ENCODE measurements at places on chromosomes 16 and 17.

DNA sequence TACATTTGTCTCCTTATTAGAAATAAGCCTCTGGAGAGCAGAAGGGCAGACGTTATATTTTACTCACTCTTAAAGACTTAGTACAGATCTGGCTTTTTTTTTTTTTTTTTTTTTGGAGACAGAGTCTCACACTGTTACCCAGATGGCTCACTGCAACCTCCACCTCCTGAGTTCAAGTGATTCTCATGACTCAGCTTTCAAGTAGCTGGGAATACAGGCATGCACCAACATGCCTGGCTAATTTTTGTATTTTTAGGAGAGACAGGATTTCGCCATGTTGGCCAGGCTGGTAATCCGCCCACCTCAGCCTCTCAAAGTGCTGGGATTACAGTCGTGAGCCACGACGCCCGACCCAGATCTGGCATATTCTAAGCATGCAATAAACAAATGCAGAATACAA lies 36.4 kb upstream of the TMEM97 start:
- DNase-seq: peak; percentile 49

GRCh38 chr16:17420816-17421215 lies 49.9 kb downstream of the XYLT1 start:
- DNase-seq: no peak

DNA sequence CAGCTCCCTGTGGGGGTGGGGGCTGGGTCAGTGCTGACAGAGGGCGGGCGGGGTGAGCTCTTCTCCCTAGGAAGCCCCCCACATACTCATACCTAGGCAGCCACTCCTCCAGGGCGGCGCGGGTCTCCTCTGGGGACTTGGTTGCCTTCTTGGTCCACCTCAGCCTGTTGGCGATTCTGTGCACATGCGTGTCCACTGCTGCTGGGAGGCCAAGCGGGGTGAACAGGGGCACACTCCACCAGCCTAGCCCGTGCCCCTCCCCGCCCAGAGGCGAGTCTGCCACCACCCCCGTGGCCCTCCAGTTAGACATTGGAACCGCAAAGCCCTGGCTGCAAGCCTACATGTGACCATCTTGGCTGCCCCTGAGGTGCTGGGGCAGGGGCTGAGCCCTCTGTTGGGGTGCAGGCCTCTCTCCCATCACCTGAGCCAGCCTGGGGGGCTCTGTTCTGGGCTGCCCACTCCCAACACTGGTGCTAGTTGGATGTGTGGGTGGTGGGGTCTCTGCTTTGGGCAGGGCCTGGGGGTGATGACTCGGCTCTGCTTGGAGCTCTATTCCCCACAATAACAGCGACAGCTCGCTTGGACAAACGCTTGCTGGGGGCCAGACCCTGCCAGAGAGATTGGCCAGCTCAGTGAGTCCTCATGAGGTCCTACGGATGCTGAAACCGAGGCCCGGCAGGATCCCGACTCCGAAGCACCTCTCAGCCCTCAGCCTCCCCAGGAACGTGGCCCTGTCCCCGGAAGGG lies 7.4 kb downstream of the NTHL1 start:
- no peak for DNase-seq

GRCh38 chr16:50997679-50998078 lies 153.4 kb downstream of the SALL1 start:
- no peak for DNase-seq

DNA sequence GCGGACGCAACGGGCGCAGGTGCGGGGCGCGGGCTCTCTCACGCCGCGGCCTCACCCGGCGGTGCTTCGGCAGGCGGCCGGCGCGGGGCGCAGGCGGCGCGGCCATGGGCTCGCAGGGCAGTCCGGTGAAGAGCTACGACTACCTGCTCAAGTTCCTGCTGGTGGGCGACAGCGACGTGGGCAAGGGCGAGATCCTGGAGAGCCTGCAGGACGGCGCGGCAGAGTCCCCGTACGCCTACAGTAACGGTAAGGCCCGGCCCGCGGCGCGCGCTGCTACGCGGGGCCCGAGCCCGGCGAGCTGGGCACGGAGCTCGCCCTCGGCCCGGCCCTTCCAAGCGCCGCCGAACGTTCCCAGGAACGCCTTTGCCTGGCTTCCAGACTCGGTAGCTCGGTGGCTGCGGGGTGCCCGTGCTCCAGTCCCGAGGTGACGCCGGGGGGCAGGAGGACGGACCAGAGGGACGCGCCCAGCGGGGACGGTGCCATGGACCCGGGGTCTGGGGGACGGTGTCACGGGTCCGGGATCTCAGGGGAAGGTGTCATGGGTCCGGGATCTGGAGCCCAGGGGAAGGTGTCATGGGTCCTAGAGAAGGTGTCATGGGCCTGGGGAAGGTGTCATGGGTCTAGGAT lies 435 bp downstream of the RAB40C start:
- no peak for DNase-seq

DNA sequence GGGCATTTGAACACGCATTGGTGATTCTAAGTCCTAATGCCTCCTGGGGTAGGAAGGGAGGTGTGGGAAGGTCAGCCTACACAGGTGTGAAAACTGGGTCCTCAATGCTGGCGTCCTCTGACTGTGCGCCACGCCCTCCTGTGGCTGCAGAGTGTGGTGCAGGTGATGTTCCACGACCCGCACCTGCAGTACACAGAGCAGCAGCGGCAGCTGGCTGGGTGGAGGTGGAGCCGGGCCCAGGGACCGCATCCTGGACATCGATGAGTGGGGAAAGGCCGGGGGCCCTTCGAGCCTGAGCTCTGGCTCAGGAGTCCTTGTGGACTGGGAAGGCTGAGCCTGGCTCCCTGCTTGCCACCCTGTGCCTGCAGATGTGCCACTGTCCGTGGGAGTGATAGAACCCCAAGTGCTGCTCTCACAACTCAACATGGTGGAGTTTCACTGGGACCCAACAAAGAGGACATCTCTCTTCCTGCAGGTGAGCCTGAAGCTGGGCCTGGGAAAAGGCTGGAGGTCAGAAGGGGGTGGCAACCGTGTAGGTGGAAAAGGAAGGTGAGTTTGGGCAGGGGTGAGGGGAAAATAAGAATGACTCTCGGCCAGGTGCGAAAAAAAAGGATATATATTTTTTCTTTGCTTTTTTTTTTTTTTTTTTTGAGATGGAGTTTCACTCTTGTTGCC lies 14.0 kb upstream of the STAC2 start:
- no peak for DNase-seq

GRCh38 chr16:64165368-64165767 lies 956.5 kb downstream of the CDH11 start:
- no peak for DNase-seq

DNA sequence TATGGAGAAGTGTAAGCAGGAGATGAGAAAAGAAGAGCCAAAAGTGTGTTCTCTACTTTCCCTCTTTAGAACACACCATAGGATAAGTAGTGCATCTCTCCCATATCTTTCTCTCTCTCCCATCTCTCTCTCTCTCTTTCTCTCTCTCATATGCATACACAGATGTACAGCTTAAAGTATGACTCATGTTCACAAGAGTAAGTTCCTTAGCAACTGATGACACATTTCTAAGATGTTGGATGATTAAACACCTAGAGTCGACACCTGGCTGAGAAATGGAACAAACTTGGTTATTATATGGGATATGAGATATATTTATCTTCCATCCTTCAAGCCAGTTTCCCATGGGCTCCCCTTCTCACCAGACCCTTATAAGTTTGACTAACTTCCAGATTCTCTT lies 113.5 kb downstream of the TMEM132E start:
- DNase-seq: no peak

GRCh38 chr17:45170280-45170930 lies 8.7 kb downstream of the HEXIM2 start:
- no peak for DNase-seq

GRCh38 chr17:78677303-78678221 lies 100.4 kb upstream of the DNAH17 start:
- no peak for DNase-seq

DNA sequence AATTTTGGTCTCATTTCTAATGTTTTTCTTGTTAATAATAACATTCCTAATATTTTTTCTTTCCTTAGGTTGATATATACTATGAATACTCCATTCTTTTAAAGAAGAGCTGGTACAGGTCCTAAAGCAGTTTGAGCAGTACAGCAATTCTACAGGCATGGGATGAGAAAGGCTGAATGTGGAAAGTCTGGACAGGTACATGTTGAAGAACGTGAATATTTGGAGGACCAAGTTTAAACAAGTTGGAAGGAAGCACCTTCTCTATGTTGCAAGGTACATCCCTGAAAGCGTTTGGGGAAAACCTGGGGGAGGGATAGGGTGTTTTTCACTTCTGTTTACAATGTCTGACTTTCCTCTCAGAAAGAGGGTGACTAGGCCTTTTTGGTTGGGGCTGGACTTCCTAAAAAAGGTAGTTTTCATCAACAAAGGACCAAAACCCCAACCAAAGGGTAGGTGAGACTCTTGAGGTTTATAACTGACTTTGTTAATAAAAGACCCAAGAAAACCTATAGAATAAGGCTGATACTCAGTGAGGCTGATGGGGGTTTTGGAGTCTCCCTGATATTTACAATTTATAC lies 95.9 kb upstream of the AXIN2 start:
- DNase-seq: no peak

DNA sequence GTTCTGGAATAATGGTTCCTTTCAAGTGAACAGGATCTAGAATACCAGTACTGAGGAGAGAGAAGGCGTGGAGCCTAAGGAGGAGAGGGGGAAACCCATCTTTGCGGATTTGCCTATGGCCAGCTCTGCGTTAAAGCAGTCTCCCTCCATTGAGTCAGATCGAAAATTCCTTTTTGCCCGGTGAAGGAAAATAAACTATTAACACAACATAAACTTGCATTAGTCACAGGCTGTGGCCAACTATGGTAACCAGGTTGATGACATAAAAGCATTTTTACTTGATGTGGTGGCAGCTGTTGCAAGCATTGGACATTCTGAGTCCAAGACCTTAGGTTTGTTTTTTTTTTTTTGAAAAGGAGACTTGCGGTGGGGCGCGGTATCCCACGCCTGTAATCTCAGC lies 8.9 kb downstream of the LDAF1 start:
- peak; percentile 24 for DNase-seq

- no peak for DNase-seq
These were observed 870 bp upstream of the ZC3H7A start for GRCh38 chr16:11797957-11798299.

GRCh38 chr16:24511792-24512191 lies 27.6 kb upstream of the RBBP6 start:
- DNase-seq: no peak

GRCh38 chr16:25007284-25007984 lies 7.7 kb downstream of the ARHGAP17 start:
- DNase-seq: no peak

- DNase-seq: no peak
These were observed 336.1 kb upstream of the TBX2 start for GRCh38 chr17:61063528-61063927.

- DNase-seq: no peak
These were observed 981 bp downstream of the GLG1 start for GRCh38 chr16:74605746-74606520.

- no peak for DNase-seq
These were observed 155.2 kb upstream of the EEF2KMT start for GRCh38 chr16:5252791-5253190.

GRCh38 chr16:20707461-20707860 lies 10.0 kb upstream of the ACSM1 start:
- DNase-seq: no peak

- DNase-seq: no peak
These were observed 74.8 kb upstream of the GRIN2A start for GRCh38 chr16:10256784-10257641.

DNA sequence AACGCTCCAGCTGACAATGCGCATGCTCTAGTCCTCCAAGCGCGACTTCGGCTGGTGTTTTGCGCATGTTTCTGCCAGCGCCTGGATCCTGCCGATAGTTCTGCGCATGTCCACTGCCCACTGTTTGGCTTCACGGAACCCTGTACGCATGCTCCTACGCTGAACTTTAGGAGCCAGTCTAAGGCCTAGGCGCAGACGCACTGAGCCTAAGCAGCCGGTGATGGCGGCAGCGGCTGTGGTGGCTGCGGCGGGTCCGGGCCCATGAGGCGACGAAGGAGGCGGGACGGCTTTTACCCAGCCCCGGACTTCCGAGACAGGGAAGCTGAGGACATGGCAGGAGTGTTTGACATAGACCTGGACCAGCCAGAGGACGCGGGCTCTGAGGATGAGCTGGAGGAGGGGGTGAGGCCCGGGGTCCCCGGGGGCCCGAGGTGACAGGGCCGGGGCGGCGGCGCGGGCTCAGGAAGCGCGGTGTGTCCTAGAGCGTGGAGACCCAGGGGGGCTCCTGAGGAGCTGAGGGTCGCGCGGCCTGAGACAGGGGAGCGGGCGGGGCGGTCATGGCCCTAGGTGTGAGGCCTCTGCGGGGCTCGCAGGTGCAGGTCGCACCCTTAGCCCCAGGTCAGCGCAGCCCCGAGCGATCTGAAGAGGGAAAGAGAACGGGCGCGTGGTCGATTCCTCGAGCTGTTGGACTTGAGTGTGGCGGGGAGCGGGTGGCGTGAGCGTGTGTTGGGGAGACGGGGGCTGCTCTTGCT lies at the start of the genes RPS6KB1 and TUBD1:
Gene RPS6KB1 (plus strand): TSS at position 198 of the 752 bp plus-strand sequence. CDS start 64 bp downstream, at position 262.
Gene TUBD1 (minus strand): TSS at position 20 of the 752 bp plus-strand sequence. CDS start 1,941 bp downstream, outside the sequence.
- peak; percentile 97 for DNase-seq

- peak; percentile 93 for DNase-seq
These were observed at the start of the genes NUDT21 and OGFOD1 for GRCh38 chr16:56450986-56451752. Gene NUDT21, minus strand, starts transcription at chr16:56451332. Its CDS starts 130 bp downstream, at chr16:56451202. Gene OGFOD1, plus strand, starts transcription at chr16:56451554. Its CDS starts 59 bp downstream, at chr16:56451613.

- DNase-seq: no peak
These were observed 3.2 kb downstream of the HS3ST6 start for GRCh38 chr16:1914988-1915387.

GRCh38 chr17:67027031-67027628 lies 17.2 kb upstream of the CACNG1 start:
- no peak for DNase-seq

- DNase-seq: peak; percentile 89
These were observed 44.3 kb downstream of the HOXB1 start for GRCh38 chr17:48486557-48486956.

- no peak for DNase-seq
These were observed 31.9 kb upstream of the CPNE2 start for GRCh38 chr16:57060323-57061083.

DNA sequence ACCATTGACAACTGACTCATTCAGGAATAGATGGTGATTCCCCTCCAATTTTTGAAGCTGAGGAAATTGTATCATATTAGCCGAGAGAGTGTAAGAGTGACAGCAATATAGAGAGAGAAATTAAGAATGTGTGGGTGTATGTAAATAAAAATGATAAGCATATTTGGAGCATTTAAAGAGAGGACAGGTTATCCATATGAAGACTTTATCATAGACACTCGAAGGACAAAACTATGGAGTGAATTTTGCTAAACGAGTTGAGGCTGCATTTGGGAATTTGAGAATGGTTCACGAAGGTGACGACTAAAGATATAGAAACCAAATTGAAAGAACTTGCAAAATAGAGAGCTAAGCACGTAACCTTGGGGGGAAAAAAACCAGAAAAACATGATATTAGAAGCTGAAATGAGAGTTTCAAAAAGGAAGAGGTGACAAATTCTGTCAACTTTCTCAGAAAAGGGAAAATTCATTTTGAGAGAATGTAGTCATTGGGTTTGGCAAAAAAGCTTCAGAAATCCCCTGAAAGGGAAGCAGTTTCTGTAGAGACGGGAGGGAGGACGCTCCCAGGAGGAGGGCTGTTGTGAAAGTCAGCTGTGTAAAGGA lies 129.7 kb downstream of the KCNJ2 start:
- DNase-seq: no peak

GRCh38 chr16:2189252-2189893 lies 7.0 kb downstream of the CASKIN1 start:
- no peak for DNase-seq

Measured in fibroblast of skin of left biceps (primary cell).